ENCODE measurements at places on chromosomes 6 and 20.

DNA sequence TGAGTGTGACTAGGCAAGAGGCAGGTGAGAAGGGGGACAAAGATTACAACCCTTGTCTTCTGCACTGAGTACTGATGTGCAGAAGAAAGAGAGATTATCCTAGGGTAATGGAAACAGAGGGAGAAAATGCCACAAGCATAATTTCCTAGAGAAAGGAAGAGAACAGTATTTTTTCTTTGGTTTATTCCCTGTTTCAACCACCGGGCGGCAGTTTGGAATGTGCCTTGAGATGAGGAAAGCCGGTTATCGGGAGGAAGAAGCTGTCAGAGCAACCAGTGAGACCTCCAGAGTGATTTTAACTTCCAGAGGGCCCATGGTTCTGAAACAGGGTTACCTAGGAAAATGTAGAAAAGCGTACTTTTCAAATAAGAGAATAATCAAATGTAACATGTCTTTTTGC lies 121.4 kb downstream of the REV3L start:
- DNase-seq, result no peak

- DNase-seq, result no peak
Observed at GRCh38 chr6:144094731-144095133, 641 bp downstream of the SF3B5 start.

- no peak for DNase-seq
Observed at GRCh38 chr20:44418069-44418905, 57.4 kb upstream of the TTPAL start.

GRCh38 chr20:3654326-3655130 lies 8.7 kb downstream of the GFRA4 start:
- no peak for DNase-seq

- DNase-seq, result no peak
Observed at GRCh38 chr6:137913434-137913833, 46.4 kb downstream of the TNFAIP3 start.

GRCh38 chr6:130982941-130983456 lies 80.0 kb downstream of the EPB41L2 start:
- DNase-seq, result no peak

DNA sequence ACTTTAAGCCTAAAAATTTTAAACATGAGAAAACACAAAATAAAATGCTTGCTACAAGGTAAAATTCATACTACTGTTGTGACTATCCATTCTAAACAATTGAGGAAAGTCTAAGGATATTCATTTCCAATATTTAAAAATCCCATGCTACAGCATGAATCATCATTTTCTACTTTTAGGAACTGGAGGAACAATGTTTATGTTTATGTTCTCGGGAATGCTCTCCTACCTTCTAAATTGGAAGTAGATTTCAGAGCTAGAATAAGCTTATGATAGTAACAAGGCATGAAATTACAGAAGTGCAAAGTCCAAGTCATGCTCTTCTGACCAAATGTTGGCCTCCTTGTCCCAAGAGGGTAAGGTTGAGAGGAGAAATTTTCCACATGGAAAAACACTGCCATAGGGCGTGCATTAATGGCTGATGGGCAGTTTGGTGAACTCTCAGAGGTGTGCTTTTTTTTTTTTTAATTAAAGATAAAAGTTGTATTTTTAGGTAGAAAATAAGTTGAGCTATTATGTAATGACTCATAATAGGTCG lies 6.0 kb upstream of the MYLK4 start:
- DNase-seq, result no peak

DNA sequence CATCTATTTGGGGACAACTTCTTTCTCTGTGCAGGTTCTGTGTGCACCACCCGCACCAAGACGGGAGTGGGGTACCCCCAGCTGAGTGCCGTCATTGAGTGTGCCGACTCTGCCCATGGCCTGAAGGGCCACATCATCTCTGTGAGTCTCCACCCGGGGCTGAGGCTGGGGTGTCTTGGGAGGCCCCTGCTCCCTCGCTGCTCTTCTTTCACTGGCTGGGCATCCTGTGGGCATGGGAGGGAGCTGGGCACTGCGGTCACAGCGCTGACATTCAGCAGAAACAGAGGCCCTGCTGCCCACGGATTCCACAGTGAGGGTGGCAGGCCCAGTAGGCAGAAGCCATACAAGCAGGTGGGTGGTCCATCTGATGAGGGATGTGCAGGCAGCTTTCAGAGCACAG lies 40.4 kb downstream of the GMPR start:
- DNase-seq, result no peak

GRCh38 chr6:83333500-83333899 lies 97.4 kb downstream of the ME1 start:
- DNase-seq, result no peak

- DNase-seq, result no peak
Observed at GRCh38 chr6:6851059-6851948, 256.5 kb upstream of the RREB1 start.

DNA sequence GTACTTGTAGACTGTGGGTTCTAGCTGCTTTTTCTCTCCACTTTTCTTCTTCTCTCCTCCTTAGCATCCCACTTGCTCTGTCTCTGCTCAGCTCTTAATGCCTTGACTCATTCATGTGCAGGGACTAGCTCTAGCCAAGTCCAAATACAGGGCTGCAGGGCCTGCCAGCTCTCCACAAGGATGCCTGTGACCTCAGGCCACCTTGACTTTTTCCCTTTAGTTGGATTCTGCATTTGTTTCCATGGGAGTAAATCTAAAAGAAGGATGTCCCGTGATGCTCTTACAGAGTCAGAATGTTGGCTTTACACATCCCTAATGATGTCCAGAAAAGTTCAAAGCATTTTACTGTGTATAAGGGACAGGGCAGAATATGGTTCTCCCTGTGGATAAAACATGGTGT lies 101.8 kb upstream of the PREP start:
- DNase-seq, result no peak

DNA sequence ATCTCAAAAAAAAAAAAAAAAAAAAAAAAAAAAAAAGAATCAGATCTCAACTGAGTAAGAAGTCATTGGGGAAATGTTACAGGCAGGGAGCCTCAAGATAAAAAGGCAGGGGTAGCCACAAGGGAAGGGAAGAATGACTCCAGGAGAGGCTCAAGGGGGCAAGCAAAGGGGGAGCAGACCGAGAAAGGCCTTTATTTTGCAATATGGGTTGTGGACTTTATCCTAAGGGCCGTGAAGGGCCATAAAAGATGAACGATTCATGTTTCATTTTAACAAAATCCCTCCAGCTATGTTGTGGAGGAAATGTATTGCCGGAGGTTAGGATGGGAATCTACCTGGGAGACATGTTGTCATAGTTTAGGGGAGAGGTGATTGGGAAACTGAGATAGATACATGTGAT lies 25.8 kb upstream of the SEC63 start:
- DNase-seq, result no peak

DNA sequence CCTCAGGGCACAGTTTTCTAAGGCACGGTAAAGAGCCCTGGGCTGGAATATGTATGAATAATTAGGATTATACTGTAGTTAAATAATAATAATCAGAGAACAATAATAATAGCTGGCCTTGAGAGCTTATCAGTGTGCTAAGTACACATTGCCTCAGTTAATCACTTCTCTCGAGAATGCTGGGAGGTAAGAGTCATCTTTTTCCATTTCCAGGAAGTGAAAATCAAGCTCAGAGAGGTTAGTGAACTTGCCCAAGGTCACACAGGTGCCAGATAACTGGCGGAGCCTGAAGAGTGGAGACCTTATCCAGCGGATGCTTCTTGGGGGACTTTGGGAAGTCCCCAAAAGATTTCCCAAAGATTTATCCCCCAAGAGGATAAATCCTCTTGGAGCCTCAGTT lies 19.4 kb upstream of the CBFA2T2 start:
- DNase-seq, result no peak

- DNase-seq, result no peak
Observed at GRCh38 chr20:58434326-58434725, 45.3 kb downstream of the VAPB start.

- DNase-seq, result peak; percentile 85
Observed at GRCh38 chr20:290084-290831, at the start of gene C20orf96. Gene C20orf96 (minus strand): TSS chr20:290750. CDS start chr20:290610, 140 bp downstream.

- no peak for DNase-seq
Observed at GRCh38 chr6:129750360-129750759, 40.4 kb upstream of the ARHGAP18 start.

- no peak for DNase-seq
Observed at GRCh38 chr6:20141931-20142330, 70.3 kb downstream of the MBOAT1 start.

DNA sequence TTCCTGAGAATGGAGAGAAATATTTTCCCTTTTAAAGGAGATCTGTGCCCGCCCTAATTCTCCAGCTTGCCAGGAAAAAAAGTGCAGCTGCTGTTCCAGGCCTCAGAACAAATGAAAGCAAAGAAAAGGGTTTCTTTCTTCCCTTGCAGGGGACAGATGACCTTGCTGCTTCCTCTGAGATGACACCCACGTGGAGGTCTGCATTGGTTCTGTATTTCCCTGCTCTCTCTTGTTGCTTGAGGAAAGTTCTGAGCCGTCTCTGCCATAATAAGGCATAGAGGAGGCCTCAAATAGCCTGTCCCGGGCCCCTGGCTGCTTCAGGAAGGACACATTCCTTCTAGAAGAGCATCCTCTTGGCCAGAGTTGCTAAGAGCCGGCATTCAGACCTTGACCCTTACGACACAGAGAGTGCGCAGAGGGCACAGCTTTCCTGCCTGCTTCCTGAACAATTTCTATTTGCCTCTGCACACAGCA lies 501.8 kb upstream of the SULF2 start:
- no peak for DNase-seq

- peak; percentile 3 for DNase-seq
Observed at GRCh38 chr6:57221191-57221935, 744 bp downstream of the RAB23 start.

DNA sequence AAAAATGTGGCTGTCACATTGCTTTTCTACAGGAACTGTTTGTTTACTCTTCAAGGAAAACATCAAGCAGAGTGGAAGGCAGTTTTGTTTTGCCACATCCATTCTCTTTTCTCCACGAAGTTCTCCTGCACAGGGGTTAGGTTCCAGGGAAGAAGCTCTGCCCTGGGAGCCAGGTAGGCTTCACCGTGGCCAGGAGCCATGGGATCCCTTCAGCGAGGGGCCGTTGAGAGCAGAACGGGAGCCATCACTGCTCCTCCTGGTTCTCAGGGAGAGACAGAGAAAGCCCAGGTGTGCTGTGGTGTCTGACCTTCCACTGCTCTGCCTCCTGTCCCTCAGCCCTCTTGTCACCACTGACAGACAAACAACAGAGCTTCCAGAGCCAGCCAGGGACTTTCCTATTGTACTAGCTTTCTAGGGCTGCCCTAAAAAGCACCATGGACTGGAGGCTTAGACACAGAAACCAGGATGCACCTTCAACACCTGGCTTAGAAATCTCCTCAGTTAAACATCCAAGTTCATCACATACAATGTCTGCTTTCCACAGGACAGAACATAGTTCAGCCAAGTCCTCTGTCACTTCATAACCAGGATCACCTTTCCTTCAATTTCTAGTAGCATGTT lies 75.6 kb upstream of the SLC22A23 start:
- DNase-seq, result no peak

DNA sequence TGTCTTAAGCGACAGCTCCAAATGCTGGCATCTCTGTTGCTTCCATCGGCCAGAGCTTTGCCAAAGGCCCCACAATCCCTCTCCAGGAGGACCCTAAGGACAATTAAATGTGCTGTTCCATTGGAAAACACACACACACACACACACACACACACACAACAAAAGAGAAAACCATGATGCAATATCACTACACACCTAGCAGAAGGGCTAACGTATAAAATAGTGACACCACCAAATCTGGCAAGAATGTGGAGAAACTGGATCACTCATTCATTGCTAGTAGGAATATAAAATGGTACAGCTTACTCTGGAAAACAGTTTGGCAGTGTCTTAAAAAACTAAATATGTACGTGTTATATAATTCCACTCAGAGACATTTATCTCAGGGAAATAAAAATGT lies 13.0 kb upstream of the TMEM14A start:
- DNase-seq, result no peak

GRCh38 chr6:90285042-90285481 lies 11.6 kb downstream of the BACH2 start:
- DNase-seq, result no peak

DNA sequence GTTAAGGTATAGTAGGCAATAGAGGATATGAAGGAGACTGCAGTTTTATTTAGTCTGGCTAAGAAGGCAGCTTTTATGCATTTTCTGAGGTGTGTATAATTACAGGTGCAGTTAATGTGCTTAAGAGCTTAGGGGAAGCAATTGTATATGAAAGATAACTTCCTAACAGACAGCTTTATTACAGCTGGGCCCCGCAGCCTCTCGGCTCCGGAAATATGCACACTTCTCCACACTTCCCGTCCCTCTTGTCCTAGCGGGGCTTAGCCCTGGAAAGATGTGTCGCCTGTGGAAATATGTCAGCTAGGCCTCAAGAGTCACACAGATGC lies 178.4 kb upstream of the ARID1B start:
- DNase-seq, result no peak

DNA sequence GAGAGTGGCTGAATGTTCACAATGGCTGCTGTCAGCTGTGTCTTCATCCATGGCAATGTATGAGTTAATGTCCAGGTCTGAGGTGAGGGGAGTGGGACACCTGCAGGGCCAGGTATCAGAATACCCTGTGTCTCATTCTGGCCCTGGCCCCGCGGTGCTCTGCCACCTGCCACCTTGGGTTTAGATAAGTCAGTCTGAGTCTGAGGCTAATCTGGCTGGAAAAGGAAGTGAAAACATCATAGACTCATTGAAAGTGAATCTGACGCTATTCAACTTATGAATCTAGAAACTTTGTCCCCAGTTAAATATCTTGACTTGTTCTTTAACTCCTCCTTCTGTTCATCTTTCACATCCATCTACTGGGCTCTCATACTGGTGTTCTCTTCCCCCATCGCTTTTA lies 267.1 kb upstream of the JAG1 start:
- no peak for DNase-seq

GRCh38 chr6:145015739-145016558 lies 719.4 kb downstream of the EPM2A start:
- peak; percentile 7 for DNase-seq

DNA sequence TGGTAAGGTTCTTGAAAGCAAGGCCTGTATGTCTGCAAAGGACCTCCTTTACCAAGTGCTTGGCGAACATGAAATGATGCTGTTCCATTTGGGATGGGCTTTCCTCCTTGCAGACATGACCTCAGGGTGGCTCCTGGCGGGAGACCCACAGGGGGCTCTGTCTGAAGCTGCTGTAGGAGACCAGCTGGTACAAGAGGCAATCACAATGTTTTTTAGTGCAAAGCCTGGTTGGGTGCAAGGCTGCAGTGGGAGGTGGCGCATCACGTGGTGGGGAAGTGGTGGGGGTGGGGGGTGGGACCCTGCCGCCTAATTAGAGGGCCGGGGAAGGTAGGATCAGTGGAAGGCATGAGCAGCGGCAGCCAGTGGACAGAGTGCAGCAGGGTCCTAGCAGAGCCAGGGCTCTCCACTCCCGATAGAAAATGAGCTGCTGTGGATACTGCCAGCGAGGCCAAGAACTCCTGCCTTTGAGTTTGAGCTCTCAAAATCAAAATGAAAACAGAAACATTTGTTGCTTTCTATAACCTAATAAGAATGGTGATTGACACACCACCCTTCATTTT lies 9.1 kb upstream of the ARMC2 start:
- DNase-seq, result no peak

All from stimulated activated CD8-positive, alpha-beta memory T cell treated with anti-CD3 and anti-CD28 coated beads, Interleukin-7, amount 100 ng/mL, for 48 hours (primary cell).